NCI-H345 (cell line): ENCODE measurements at places on chromosomes 12 and 14.

- DNase-seq = peak; percentile 76
Measured at GRCh38 chr12:54207539-54208294, 18.9 kb upstream of the SMUG1 start.

DNA sequence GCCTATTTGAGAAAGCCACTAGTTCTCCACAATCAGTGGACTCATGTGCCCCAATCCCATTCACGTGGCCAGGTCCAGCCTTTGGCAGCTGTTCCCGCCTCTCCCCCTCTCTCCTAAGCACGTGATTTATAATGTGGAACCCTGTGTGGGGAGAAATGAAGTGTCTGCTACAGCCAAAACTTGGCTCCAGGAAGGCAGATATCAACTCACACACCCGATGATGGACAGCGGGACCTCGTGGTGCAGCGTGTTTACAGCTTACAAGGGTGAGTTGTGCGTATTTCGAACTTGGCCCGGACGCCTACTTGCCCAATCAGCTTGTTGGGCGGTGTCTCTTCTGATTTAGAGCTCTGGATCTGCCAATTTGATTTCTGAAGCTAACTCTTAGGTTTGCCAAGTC, 38.1 kb upstream of the FAM181A start:
- no peak for DNase-seq

GRCh38 chr12:115553622-115554021, 723.9 kb downstream of the MED13L start:
- no peak for DNase-seq

- DNase-seq = no peak
Measured at GRCh38 chr12:69115951-69116350, 123.4 kb upstream of the CPSF6 start.

- DNase-seq = no peak
Measured at GRCh38 chr12:101599311-101599710, 4.5 kb downstream of the MYBPC1 start.

DNA sequence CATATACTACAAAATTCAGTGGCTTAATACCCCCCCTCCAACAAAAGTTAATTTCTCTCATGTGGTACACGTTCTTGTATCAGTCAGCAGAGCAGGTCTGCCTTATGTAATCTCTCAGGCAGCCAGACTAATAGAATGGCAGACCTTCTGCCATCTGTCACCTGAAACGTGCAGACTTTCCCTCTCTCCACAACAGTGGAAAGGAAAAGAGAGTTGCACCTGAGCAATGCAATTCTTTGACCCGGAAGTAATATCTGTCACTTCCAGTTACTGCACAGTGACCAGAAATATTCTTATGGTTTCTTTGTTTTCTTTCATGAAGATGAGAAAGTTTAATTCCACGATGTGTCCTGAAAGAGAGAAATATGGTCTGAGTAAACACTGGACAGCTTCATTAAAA, 14.4 kb downstream of the KERA start:
- no peak for DNase-seq

- DNase-seq = no peak
Measured at GRCh38 chr12:52370926-52371608, 3.8 kb upstream of the KRT85 start.

GRCh38 chr12:130828895-130829294, 10.2 kb downstream of the STX2 start:
- DNase-seq = no peak

- DNase-seq = no peak
Measured at GRCh38 chr12:79547044-79547734, 143.6 kb downstream of the PAWR start.

DNA sequence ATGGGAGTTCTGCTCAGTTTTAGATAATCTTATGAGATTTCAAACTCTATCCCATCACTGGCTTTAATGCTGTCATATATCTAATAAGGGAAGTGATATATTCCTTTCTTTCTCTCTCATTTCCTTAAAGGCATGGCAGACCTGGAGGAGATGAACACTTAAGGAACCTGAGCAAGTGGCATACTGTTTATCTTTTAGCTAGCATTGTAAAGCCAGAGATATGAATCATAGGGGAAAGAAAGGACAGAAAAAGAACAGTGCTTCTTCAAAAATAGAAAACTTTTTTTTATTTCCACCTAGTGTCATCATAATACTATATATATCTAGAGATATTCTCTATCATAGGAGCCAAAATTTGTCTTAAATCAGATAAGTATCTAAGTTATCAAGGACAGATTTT, 68.3 kb upstream of the PSMA6 start:
- no peak for DNase-seq

- no peak for DNase-seq
Measured at GRCh38 chr12:32120419-32120818, 13.8 kb downstream of the BICD1 start.

DNA sequence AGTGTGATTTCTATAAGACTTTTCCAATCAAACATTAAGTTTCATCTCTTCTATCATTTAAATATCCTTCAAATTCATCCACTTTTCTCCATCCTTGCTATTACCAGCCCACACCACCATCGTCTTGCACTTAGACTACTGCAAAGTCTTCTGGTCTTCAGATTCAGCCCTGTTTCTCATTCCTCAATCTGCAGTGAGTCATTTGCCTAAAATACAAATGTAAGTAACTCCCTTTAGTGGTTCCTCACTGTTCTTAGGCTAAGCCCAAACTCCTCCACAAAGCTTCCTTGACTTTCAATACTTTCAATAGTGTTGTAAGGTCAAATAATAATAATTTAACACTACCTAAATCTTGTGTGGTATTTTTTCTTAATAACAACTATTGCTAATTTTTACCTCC, 83.3 kb downstream of the PLEKHG7 start:
- DNase-seq = no peak

- DNase-seq = no peak
Measured at GRCh38 chr14:90408713-90409112, 11.9 kb downstream of the CALM1 start.

DNA sequence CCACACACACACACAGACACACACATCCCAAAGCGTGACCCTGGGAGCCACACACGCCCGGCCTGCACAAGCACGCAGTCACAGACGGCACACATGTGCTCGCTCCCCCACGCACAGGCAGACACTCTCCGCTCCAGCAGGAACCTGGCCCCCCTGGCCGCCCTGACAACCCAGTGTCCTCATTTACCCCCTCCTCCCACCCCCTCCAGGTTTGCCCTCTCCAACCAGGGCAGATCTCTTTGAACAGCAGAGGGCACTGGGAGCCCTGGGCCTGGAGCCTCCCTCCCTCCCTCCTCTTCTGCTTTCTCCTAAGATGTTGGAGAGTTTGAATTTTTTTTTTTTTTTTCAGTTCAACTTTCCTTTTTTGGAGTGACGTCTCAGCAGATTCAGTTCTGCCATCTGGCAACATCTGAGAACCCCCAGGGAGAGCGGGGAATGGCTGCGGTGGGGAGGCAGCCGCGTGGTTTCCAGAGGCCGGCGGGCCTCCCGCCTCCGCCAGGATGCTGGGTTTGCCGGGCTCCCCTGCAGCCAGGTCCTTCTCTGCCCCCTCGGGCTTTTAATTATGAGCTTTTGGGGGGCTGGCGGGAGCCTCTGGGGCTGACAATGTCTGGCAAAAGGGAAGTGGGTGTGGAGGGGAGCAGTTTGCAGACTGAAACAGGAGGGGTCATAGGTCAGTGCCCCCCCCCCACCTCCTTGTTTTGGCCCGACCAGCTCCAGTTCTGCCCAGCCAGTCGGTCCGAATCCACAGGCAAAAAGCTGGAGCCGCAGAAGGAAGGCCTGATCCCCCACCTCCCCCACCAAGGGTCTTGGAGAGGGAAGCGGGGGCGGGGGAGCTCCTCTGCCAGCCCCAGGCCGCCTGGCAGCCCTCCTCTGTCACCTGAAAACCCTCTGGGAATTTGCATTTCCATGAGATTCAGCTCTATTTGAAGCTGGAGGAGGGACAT, 1.3 kb upstream of the NCOR2 start:
- DNase-seq = no peak

GRCh38 chr12:46135750-46136149, 133.1 kb downstream of the SLC38A1 start:
- DNase-seq = no peak

DNA sequence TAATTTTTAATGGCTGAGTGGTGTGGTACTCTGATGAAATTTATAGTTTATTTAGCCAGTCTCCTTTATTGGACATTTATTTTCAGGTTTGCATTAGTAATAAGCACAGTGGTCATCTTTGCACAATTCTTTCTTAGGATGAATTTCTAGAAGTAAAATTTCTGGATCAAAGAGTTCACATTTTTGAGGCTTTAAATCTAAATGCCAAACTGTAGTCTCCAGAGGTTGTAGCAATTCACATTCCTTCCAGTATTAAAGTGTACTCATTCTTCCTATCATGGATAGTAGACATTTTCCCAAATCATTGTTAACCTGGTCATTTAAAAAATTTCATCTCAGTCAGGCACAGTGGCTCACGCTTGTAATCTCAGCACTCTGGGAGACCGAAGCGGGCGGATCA, 24.8 kb downstream of the SLC39A9 start:
- DNase-seq = no peak

DNA sequence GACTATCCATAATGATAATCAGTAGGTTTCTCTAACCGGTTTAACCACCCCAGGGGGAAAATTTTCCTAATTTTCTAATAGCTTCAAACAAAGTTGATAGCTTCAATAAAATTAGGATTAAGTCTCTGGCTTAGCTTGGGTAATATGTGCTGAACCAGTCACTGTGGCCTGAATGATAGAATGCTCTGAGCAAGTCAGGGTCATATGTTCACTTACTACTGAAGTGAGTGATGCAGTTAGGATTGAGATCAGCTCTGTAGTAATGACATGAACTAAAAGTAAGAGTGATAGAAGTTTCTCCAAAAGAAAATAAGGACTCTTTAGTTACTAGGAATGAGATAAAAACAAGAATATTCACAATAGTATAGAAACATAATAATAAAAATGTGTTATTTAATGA, 32.6 kb downstream of the ETNK1 start:
- no peak for DNase-seq

DNA sequence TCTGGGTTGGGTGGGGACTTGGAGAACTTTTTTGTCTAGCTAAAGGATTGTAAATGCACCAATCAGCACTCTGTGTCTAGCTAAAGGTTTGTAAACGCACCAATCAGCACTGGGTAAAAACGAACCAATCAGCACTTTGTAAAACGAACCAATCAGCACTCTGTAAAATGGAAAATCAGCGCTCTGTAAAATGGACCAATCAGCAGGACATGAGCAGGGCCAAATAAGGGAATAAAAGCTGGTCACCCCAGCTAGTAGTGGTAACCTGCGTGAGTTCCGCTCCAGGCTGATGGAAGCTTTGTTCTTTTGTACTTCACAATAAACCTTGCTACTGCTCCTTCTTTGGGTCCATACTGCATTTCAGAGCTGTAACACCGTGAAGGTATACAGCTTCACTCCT, 1.7 kb upstream of the ACOT2 start:
- DNase-seq = no peak

- DNase-seq = no peak
Measured at GRCh38 chr12:49809381-49809905, 18.8 kb downstream of the NCKAP5L start.

GRCh38 chr12:130709151-130709970, 6.7 kb downstream of the RIMBP2 start:
- DNase-seq = no peak

- DNase-seq = peak; percentile 18
Measured at GRCh38 chr14:20697273-20698017, 8.9 kb downstream of the ANG start.

GRCh38 chr12:42143452-42144157, 1.1 kb downstream of the GXYLT1 start:
- DNase-seq = no peak

- no peak for DNase-seq
Measured at GRCh38 chr12:80064269-80064668, 35.1 kb upstream of the OTOGL start.

- DNase-seq = no peak
Measured at GRCh38 chr12:105204916-105205315, 31.1 kb downstream of the APPL2 start.

DNA sequence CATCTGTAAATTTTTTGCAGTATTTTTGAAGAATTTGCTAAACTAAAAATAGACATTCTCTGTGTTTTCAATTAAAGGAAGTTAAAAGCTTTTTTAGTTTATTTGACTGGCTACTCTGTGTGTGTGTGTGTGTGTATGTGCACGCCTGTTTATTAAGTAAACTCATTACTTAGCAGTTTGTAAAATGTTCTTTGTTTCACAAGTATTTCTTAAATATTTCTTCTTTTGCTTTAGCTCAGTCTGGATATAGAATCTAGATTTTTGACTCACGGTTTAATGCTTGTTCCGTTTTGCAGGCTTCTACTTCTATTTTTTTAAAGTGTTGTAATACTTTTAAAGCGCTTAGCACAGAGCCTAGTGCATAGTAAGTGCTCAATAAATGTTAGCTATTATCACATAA, 46.5 kb upstream of the KCNMB4 start:
- DNase-seq = no peak

- DNase-seq = no peak
Measured at GRCh38 chr12:106080041-106080790, 58.5 kb downstream of the NUAK1 start.

DNA sequence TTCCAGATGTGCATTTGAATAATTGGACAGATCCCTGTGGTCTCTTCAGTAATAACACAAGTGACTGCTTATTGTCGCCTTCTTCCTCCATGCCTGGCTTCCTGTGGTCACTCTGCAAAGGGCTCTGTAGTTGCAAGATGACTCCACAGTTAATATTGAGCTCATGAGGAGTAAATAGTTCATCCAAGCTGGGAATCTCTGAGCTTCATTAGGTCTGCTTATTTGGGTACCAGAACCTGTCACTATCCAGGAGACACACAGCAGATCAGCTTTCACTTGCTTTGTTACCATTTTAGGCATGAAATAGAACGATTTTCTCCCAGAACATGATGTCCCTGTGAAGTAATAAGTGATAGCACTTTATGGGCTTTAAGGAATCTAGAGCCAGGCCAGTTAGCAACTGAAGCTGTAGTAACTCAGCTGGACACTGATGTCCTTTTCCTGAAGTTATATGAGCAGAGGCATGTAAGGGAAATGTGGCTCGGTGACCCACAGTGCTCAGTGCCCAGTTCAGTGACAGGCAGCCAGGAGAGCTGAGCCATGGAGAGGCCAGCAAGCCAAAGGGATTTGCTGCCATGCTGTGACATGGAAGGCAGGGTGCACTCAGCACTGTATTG, 50.1 kb downstream of the CRADD start:
- DNase-seq = no peak

DNA sequence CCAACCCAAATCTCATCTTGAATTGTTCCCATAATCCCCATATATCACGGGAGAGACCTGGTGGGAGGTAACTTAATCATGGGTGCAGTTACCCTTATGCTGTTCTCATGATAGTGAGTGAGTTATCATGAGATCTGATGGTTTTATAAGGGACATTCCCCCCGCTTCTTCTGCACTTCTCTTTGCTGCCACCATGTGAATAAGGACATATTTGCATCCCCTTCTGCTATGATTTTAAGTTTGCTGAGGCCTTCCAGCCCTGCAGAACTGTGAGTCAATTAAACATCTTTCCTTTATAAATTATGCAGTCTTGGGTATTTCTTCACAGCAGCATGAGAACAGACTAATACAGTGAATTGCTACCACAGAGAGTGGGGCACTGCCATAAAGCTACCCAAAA, 179.1 kb downstream of the LRIG3 start:
- no peak for DNase-seq

GRCh38 chr12:26719852-26720251, 113.1 kb downstream of the ITPR2 start:
- no peak for DNase-seq

GRCh38 chr12:106138357-106138632, 459 bp downstream of the NUAK1 start:
- DNase-seq = peak; percentile 21
